Stimulated activated CD4-positive, alpha-beta T cell treated with anti-CD3 and anti-CD28 coated beads, TNF-alpha, amount 100 ng/mL, for 24 hours (primary cell): ENCODE measurements at places on chromosomes 7 and 10.

- DNase-seq = no peak
Observed at GRCh38 chr10:48924988-48925387, 14.7 kb downstream of the LRRC18 start.

- DNase-seq = no peak
Observed at GRCh38 chr10:3902809-3903410, 117.9 kb upstream of the KLF6 start.

- DNase-seq = no peak
Observed at GRCh38 chr10:11294831-11295450, 277.3 kb downstream of the CELF2 start.

- DNase-seq = no peak
Observed at GRCh38 chr7:134900166-134900982, 85.9 kb upstream of the AGBL3 start.

DNA sequence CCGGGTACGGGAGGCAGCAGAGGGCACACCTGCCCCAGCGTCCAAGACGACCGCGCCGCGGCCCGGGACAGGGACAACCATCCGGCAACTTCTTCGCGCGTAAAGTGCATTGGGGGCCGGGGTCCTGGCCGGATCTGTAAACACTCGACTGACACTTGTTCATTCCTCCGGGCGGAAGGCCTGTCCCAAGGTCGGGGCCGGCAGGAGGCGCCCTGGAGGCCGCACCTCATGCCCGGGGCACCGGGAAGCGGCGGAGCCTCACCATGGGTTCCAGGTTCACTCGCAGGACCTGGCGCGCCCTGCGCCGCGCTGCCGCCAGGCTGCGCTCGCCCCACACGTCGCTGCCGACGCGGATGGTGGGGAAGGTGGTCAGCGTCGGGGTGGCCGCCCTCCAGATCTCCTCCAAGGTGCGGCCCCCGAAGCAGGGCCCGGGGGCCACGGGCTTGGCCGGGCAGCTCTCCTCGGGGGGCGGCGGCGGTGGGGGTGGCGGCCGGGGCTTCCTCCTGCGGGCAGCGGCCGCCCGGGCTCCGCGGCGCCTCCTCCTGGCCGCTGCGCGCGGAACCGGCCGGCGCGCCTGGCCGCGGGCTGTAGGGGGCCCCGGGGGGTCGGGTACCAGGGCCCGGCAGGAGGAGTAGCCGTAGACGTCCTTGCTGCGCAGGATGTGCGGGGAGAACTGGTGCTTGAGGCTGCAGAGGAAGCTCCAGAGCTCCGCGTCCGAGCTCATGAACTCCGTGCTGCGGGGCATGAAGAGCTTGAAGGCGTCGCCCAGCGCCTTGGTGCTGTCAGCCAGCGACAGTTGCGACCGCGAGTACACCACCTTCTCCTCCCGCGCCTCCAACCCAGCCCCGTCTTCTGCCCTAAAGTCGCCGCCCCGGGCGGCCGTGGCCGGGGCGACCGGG is 746 bp downstream of the CCDC71L start:
- peak; percentile 67 for DNase-seq

GRCh38 chr7:100942045-100942774 is 7.1 kb upstream of the MUC3A start:
- DNase-seq = no peak

- no peak for DNase-seq
Observed at GRCh38 chr10:127755753-127756152, 18.8 kb downstream of the FOXI2 start.

GRCh38 chr10:11225935-11226334 is 208.3 kb downstream of the CELF2 start:
- DNase-seq = peak; percentile 67

DNA sequence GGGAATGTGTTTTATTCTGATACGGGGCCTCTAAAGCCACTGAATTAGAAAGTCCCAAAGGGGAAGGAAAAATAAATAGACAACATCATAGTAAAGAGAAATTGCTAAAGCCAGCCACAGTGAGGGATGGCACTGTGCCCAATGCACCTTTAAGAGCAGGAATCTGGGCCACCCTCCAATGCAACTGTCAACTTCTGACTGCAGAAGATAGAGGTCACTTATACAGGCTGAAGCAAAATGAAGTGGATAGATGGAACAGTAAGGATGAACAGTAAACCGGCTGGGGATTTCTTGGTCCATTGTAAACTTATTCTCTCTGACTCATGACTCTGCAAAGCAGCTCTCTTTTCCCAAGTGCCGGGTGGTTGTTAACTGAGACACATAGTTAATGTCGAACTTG is 54.0 kb upstream of the KCNIP2 start:
- no peak for DNase-seq

DNA sequence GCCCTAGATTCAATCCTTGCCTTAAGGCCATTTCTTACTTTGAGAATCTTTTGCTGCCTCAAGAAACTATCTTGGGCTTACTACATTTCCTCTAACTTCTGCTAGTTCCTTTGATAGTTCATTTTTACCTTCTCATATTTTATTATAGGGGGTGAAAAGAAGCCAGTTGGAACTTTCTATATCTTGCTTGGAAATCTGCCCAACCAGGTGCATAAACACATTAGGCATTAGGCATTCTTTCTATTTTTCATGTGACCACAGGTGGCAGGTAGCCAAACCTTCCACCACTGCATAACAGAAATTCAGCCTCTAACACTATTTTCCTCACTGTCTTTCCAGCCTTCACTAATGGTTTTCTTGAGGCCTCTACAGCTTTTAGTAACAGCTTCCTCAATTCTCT is 300.0 kb upstream of the SP8 start:
- no peak for DNase-seq

GRCh38 chr10:52915391-52915790 is 142.8 kb upstream of the MBL2 start:
- DNase-seq = no peak

- DNase-seq = no peak
Observed at GRCh38 chr7:920351-921070, 34.0 kb downstream of the ADAP1 start.

- DNase-seq = no peak
Observed at GRCh38 chr7:93228302-93228701, 2.0 kb upstream of the HEPACAM2 start.

- no peak for DNase-seq
Observed at GRCh38 chr10:11290156-11290890, 272.7 kb downstream of the CELF2 start.

GRCh38 chr7:3154881-3155494 is 111.3 kb upstream of the CARD11 start:
- DNase-seq = peak; percentile 35

DNA sequence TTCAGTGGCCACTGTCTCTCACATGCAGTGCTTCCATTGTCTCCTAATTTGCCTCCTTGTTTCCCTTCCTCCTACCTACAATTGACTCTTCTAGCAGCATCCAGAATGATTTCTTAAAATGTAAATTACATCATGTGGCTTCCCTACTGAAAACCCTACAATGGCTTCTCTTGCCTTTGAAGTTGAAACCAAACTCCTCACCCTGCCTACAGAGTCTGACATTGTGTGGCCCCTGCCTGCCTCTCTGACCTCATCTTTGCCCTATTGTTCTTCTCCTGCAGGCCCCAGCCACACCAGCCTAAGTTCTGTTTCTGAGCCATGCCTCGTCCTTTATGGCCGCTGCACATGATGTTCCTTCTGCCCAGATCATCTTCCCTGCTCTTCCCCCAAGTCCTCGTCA is 35.8 kb upstream of the CDK1 start:
- no peak for DNase-seq

DNA sequence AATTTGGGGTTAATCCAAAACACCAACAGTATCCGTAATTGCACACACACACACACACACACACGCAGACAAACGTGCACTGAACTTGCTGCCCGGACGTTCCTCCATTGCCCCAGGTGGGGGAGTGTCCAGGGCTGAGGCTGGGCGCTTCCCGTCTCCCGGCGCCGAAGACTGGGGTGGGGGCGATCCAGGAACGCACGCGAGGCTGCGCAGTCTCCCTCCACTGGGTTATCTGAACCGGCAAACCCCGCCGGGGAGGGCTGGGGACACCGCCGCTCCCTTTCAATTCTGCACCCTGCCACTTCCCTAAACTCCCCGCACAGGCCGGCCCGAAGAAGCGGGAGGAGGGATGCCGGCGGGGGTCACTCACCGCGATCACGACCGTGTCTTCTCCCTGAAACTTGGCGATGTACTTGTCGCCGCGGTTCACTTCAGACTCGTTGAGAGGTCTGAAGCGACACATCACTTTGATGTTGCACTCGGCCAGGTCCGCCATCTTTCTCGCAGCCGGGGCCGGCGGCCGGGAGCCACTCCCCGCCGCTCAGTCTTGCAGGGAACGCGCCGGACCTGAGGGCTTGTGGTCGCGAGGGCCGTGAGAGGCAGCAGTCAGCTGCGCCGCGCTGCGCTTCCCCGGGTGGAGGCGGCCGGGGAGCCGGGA is 618 bp downstream of the KIF5B start:
- peak; percentile 26 for DNase-seq

GRCh38 chr7:68200051-68200670 is 1203.5 kb downstream of the TYW1 start:
- DNase-seq = no peak

DNA sequence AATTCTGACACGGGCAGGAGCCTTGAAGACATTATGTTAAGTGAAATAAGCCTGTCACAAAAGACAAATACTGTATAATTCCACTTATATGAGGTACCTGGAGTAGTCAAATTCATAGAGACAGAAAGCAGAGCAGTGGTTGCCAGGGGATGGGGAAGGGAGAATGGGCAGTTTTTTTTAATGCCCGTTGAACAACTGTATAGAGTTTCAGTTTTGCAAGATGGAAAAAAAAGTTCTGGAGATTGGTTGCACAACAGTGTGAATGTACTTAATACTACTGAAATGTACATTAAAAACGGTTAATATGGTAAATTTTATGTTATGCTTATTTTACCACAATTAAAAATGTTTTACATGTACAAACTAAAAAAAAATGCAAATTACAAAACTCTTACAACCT is 63.6 kb upstream of the EFCAB10 start:
- DNase-seq = no peak
